ENCODE measurements at places on chromosomes 5 and 9. TPM values are rescaled to one million over a fixed set of nuclear protein-coding genes. Genes with fewer than 3 reads are reported as not detected.
A peak's percentile ranks its signal among the peaks of the same experiment; 100 is the strongest.

The DND1 gene
- total RNA-seq, result not detected

The IL9 gene
- not detected for total RNA-seq

The TXNDC15 gene
- total RNA-seq, result 71.4 TPM

The PLAC8L1 gene
- not detected for total RNA-seq

The ADGRD2 gene
- not detected for total RNA-seq

The C5 gene
- total RNA-seq, result 5.4 TPM

The ABHD17B gene
- 10.4 TPM for total RNA-seq

The C5orf24 gene
- total RNA-seq, result 54.0 TPM

The GHR gene
- total RNA-seq, result 6.0 TPM

The ADAMTS6 gene
- total RNA-seq, result 1.4 TPM

The GDNF gene
- 2.9 TPM for total RNA-seq

DNA sequence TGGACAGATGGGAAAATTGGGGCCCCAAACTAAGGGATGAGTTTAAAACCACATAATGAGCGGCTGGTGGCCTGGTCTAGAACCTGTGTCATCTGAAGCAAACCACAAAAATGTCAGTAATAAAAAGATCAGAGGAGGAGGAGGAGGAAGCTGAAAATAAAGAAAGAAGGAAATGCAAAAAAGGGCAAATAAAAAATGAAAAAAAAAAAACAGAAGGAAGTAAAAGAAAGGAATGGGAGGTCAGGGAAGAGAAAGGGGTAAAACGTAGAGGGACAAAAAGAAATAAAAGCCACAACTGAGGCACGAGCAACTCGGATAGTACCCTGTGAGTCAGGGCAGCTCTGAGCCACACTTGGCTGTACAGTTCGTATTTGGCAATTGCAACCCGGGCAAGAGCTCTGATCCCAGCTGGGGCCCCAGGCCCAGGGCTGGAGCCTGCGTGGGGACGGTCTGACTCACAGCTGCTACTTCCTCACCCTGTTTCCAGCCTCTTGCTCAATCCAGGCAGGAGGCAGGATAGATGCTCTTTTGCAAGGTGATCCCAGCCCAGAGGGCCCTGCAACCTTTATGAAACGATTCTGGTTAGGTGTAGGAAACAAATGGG lies 137.9 kb upstream of the TRIM32 start:
- peaks cover 21% of the 10 kb centered on the region for H3K4me1 ChIP-seq
- H3K27ac ChIP-seq, result no peak overlapping the region
- H3K36me3 ChIP-seq, result no peaks in the 10 kb centered on the region

DNA sequence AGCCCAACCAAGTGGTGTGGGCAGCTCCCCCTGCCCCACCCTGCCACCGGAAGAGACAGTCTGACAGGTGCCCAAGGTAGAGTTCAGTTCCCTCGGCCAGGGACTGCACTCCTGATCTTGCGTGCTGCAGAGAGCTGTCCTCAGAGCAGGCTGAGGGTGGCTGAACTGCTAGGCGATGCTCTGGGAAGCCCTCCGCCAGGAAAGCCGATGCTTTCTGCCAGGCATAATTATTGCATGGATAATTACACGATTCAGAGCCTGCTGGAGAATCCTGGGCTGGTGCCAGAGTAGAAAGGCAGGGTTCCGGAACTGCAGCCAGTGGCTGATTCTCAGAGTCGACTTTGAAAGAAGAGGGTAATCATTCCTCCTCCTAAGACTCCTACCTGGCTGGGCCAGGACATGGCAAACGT lies 19.3 kb downstream of the KCNIP1 start:
- H3K4me3 ChIP-seq, result no peak overlapping the region
- no peak overlapping the region for H3K27ac ChIP-seq
- no peak for DNase-seq
- peaks cover 25% of the 10 kb centered on the region for H3K4me1 ChIP-seq

- no peak for DNase-seq
- H3K4me1 ChIP-seq, result no peaks in the 10 kb centered on the region
- H3K4me3 ChIP-seq, result no peak overlapping the region
- no peaks in the 10 kb centered on the region for H3K36me3 ChIP-seq
- H3K27ac ChIP-seq, result no peak overlapping the region
Measured at GRCh38 chr5:573976-574375, 38.2 kb upstream of the CEP72 start.

DNA sequence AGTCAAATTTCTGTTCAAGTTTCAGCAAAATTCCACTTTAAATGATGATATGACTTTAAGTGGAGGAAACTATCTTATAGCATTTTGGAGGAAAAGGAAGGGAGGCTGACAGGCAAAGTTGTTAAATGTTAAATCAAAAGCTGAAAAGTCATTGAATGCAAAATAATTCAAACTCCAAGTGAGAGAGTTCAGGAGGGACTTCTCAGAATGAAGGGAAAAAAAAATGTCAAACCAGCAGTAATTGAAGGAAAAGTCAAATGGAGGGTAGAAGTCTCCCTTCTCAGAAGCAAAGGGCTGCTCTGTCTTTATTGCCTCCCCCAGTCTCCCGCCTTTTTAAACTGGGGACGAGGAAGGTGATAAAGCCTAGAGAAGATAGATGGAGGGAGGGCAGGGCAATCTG lies 134.8 kb downstream of the CMYA5 start:
- no peaks in the 10 kb centered on the region for H3K27me3 ChIP-seq
- H3K36me3 ChIP-seq, result no peaks in the 10 kb centered on the region
- no peaks in the 10 kb centered on the region for H3K4me1 ChIP-seq
- no peak overlapping the region for H3K27ac ChIP-seq
- H3K4me3 ChIP-seq, result no peak overlapping the region
- no peak for DNase-seq

DNA sequence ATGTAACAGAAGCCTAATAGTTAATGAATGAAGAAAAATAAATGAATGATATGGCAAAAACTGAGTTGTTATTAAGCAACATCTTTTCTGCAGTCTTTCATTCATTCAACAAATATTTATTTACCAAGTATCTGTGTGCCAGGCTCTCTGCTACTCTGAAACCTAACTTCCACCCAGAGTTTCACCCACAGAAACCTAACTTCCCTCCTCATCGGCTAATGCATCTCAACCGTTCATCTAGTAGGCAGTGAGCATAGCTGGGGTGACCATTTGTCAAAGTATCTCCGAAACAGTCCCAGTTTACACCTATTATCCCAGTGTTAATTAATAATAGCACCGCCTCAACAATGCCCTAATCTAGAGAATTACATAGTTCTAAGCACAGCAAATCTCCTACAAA lies 1.5 kb downstream of the TTC39B start:
- H3K4me1 ChIP-seq, result peaks cover 26% of the 10 kb centered on the region
- DNase-seq, result no peak
- no peaks in the 10 kb centered on the region for H3K27me3 ChIP-seq

GRCh38 chr5:3913279-3913678 lies 317.6 kb downstream of the IRX1 start:
- no peaks in the 10 kb centered on the region for H3K4me1 ChIP-seq
- H3K4me3 ChIP-seq, result no peak overlapping the region
- no peaks in the 10 kb centered on the region for H3K36me3 ChIP-seq

- DNase-seq, result no peak
- no peak overlapping the region for H3K4me3 ChIP-seq
- H3K27ac ChIP-seq, result no peak overlapping the region
- no peaks in the 10 kb centered on the region for H3K27me3 ChIP-seq
Measured at GRCh38 chr5:133635051-133635450, 22.7 kb upstream of the FSTL4 start.

- DNase-seq, result no peak
- H3K4me1 ChIP-seq, result no peaks in the 10 kb centered on the region
- H3K27me3 ChIP-seq, result no peaks in the 10 kb centered on the region
- H3K4me3 ChIP-seq, result no peak overlapping the region
Measured at GRCh38 chr9:110809038-110809595, 140.5 kb downstream of the MUSK start.

- DNase-seq, result no peak
- no peaks in the 10 kb centered on the region for H3K27me3 ChIP-seq
- peak overlapping the region; percentile 87 for H3K27ac ChIP-seq
- H3K36me3 ChIP-seq, result peaks cover 33% of the 10 kb centered on the region
- H3K4me3 ChIP-seq, result peak overlapping the region; percentile 16
Measured at GRCh38 chr9:131609099-131609830, 63.9 kb downstream of the PRRT1B start.

DNA sequence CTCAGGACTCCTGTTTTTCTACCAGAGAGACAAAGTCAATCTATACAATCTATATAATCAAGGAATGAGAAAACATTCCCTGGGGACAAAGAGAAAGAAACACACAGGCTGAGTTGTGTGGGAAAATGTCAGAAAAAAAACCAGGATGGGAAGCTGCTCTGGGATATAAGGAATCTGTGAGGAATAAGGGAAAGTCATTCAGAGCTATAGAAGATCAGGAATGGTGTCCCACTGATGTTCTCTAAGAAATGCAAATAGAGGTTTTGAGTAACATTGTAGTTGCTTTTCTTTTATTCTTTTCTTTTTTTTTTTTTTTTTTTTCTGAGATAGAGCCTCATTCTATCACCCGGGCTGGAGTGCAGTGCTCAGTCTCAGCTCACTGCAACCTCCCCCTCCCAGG lies 605.9 kb upstream of the KLF4 start:
- no peaks in the 10 kb centered on the region for H3K27me3 ChIP-seq
- H3K36me3 ChIP-seq, result no peaks in the 10 kb centered on the region
- H3K4me1 ChIP-seq, result no peaks in the 10 kb centered on the region
- peak; percentile 14 for DNase-seq
- H3K4me3 ChIP-seq, result no peak overlapping the region

GRCh38 chr9:18208166-18209059 lies 265.5 kb upstream of the ADAMTSL1 start:
- H3K27me3 ChIP-seq, result no peaks in the 10 kb centered on the region
- H3K27ac ChIP-seq, result peak overlapping the region; percentile 52

DNA sequence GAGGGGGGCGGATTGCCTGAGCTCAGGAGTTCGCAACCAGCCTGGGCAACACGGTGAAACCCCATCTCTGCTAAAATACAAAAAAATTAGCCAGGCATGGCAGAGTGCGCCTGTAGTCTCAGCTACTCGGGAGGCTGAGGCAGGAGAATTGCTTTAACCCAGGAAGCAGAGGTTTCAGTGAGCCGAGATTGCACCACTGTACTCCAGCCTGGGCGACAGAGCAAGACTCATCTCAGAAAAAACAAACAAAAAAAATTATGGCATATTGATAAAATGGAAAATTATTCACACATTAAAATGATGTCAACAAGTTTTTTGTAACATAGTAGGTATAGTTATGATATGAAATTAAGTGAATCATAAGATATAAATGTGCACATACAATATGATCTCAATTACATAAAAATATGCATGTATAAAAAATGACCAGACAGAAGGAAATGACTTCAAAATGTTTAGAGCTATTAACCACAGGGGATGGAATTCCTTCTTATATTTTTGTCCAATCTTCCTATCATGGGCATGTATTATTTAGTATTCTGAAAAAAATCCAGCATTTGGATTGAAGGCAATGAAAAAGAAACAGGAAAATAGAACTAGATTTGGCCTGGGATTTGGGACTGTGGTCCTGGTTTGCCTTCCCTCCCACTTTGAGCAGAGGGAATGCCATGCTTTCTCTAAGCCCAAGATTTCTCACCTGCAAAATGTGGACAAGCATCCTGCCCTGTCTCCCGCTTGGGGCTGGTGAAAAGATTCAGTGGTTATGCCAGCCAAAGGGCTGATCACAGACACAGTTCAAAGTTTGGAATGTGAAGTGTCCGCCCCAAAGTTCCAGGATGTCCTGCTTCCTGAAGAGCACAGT lies 19.5 kb downstream of the SPAAR start:
- H3K4me3 ChIP-seq, result no peak overlapping the region
- no peaks in the 10 kb centered on the region for H3K36me3 ChIP-seq
- no peaks in the 10 kb centered on the region for H3K27me3 ChIP-seq
- H3K4me1 ChIP-seq, result peaks cover 15% of the 10 kb centered on the region
- no peak overlapping the region for H3K27ac ChIP-seq

GRCh38 chr9:7286101-7286500 lies 513.5 kb downstream of the DMAC1 start:
- H3K27ac ChIP-seq, result no peak overlapping the region
- no peaks in the 10 kb centered on the region for H3K4me1 ChIP-seq
- H3K4me3 ChIP-seq, result no peak overlapping the region
- no peaks in the 10 kb centered on the region for H3K36me3 ChIP-seq
- H3K27me3 ChIP-seq, result no peaks in the 10 kb centered on the region

- H3K4me3 ChIP-seq, result no peak overlapping the region
- H3K4me1 ChIP-seq, result peaks cover 44% of the 10 kb centered on the region
- H3K36me3 ChIP-seq, result no peaks in the 10 kb centered on the region
- no peak for DNase-seq
- H3K27me3 ChIP-seq, result no peaks in the 10 kb centered on the region
Measured at GRCh38 chr5:127754706-127755105, 51.5 kb downstream of the CCDC192 start.

- H3K4me1 ChIP-seq, result no peaks in the 10 kb centered on the region
- no peaks in the 10 kb centered on the region for H3K27me3 ChIP-seq
- H3K27ac ChIP-seq, result no peak overlapping the region
- H3K36me3 ChIP-seq, result no peaks in the 10 kb centered on the region
Measured at GRCh38 chr9:120109242-120109641, 470.7 kb downstream of the CDK5RAP2 start.

DNA sequence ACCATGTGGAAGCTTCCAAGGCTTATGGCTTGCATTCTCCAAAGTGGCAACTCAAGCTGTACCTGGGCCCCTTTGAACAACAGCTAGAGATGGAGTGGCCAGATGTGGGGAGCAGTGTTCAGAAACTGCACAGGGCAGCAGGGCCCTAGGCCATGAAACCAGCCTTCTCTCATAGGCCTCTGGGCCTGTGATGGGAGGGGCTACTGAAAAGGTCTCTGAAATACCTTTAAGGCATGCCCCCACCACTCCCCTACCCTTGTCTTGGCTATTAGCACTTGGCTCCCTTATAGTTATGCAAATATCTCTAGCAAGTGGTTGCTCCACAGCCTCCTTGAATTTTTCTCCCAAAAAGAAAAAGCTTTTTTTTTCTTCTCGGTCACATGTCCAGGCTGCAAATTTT lies 1014.6 kb downstream of the DTWD2 start:
- no peaks in the 10 kb centered on the region for H3K27me3 ChIP-seq
- no peak overlapping the region for H3K4me3 ChIP-seq
- no peak overlapping the region for H3K27ac ChIP-seq
- H3K4me1 ChIP-seq, result peaks cover 14% of the 10 kb centered on the region
- DNase-seq, result no peak

DNA sequence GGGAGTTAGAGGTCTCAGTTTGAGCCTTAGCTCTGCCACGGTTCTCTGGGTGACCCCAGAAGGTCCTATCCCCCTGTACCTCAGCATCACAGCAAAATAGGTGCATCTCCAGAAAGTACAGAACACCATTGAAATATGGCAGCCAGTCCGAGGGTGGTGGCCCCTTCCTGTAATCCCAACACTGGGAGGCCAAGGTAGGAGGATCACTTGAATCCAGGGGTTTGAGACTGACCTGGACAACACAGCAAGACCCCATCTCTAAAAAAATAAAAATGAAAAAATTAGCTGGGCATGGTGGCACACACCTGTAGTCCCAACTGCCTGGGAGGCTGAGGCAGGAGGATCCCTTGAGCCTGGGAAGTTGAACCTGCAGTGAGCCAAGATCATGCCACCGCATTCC lies 7.0 kb upstream of the CRB2 start:
- no peak overlapping the region for H3K4me3 ChIP-seq
- H3K27me3 ChIP-seq, result no peaks in the 10 kb centered on the region
- H3K36me3 ChIP-seq, result no peaks in the 10 kb centered on the region

DNA sequence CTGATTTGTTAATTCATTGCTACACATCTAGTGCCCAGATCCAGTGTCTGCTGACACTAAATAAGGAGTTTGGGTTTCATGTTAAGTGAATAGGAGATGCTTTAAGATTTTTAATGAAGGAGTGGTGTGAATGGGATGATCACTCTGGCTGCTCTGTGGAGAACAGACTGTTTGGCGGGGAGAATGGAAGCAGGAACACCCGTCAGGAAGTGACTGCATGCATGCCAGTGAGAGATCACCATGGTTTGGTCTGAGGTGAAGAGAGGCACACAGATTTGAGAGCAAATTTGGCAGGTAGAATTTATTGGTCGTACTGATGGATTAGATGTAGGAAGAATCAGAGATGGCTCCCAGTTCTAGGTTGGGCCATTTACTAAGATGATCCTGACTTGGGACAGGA lies 19.8 kb downstream of the ATP6V0E1 start:
- H3K27me3 ChIP-seq, result peaks cover 3% of the 10 kb centered on the region
- no peak overlapping the region for H3K27ac ChIP-seq
- H3K36me3 ChIP-seq, result no peaks in the 10 kb centered on the region

Data from esophagus muscularis mucosa (tissue), 4 donors.